ENCODE measurements at places on chromosomes 13 and 19. TPM values are rescaled to one million over a fixed set of nuclear protein-coding genes. Genes with fewer than 3 reads are reported as not detected.

Gene SYCN
- not detected for total RNA-seq

Gene NLRP4
- not detected for total RNA-seq

Gene MYH14
- total RNA-seq = 0.09 TPM

Gene RB1
- 34.8 TPM for total RNA-seq

Gene USPL1
- 13.7 TPM for total RNA-seq

Gene FAAP24
- total RNA-seq = 2.2 TPM

Gene LRG1
- 2.4 TPM for total RNA-seq

Gene KLK15
- not detected for total RNA-seq

Gene PRKCSH
- total RNA-seq = 113 TPM

Gene ADGRL1
- total RNA-seq = 5.4 TPM

Gene ZNF790
- 10.3 TPM for total RNA-seq

Gene AXL
- 5.2 TPM for total RNA-seq

Gene TMEM143
- total RNA-seq = 1.7 TPM

Gene GPR183
- 3.6 TPM for total RNA-seq

Gene SHANK1
- not detected for total RNA-seq

Gene SERPINE3
- total RNA-seq = not detected

Gene DPF1
- total RNA-seq = under 0.01 TPM

Gene CCDC8
- total RNA-seq = 0.22 TPM

Gene JSRP1
- 0.43 TPM for total RNA-seq

Gene SLC25A30
- 7.2 TPM for total RNA-seq

Gene CEACAM3
- total RNA-seq = not detected

Gene TJP3
- total RNA-seq = under 0.01 TPM

Gene POSTN
- total RNA-seq = 4.9 TPM

Gene CACNG7
- total RNA-seq = not detected

Gene NKPD1
- total RNA-seq = 0.11 TPM

Gene ZNF415
- 0.60 TPM for total RNA-seq

Gene PINLYP
- 2.2 TPM for total RNA-seq

Gene TRPC4
- 0.54 TPM for total RNA-seq

Gene ATP7B
- 4.9 TPM for total RNA-seq

Gene ZNF737
- total RNA-seq = 8.3 TPM

Gene ACTN4
- total RNA-seq = 128 TPM

Gene TRIP10
- total RNA-seq = 23.0 TPM

Gene ZNF302
- 18.3 TPM for total RNA-seq

Gene OR7A5
- not detected for total RNA-seq

Gene ZNF253
- total RNA-seq = 2.5 TPM

Gene MBD3L3
- total RNA-seq = not detected

Gene SUGP2
- 14.4 TPM for total RNA-seq

Gene CNN1
- total RNA-seq = under 0.01 TPM

Gene SIGLEC5
- total RNA-seq = not detected

Gene LILRA2
- total RNA-seq = not detected

Gene PNMA8B
- under 0.01 TPM for total RNA-seq

Gene RASGRP4
- total RNA-seq = not detected

Gene OVOL3
- not detected for total RNA-seq

Gene TPP2
- 56.5 TPM for total RNA-seq

Gene FUT6
- total RNA-seq = not detected

Gene RDH8
- not detected for total RNA-seq

Gene ZNF723
- total RNA-seq = not detected

Gene SLC5A5
- not detected for total RNA-seq

Gene EBI3
- 0.09 TPM for total RNA-seq

Gene SULT2A1
- not detected for total RNA-seq

Gene VSIG10L
- 0.09 TPM for total RNA-seq

Gene CEACAM16
- total RNA-seq = not detected

Gene ZNF69
- total RNA-seq = 2.0 TPM

Gene MBD3L2
- not detected for total RNA-seq

Gene COX6B2
- not detected for total RNA-seq

Gene OR7C1
- not detected for total RNA-seq

Gene KLK11
- not detected for total RNA-seq

Gene CGB5
- total RNA-seq = not detected
